ENCODE measurements at places on chromosomes 11 and 22.

DNA sequence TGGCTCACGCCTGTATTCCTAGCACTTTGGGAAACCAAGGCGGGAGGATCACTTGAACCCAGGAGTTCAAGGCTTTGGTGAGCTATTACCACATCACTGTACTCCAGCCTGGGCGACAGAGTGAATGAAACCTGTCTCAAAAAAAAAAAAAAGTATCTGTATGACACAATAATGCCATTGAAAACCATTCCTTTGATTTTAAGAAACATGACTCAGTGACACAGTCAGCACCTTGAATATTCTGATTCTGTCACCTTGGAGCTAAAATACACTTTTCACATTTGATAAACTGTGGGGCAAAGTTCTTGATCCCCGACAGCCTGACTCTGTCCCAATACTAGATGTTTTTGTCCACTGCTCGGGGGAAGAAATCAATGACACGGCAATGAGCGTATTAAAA, 16.7 kb upstream of the ELFN2 start:
- DNase-seq, result no peak

- no peak for DNase-seq
These were observed 535.5 kb upstream of the B3GAT1 start for GRCh38 chr11:134947556-134947955.

DNA sequence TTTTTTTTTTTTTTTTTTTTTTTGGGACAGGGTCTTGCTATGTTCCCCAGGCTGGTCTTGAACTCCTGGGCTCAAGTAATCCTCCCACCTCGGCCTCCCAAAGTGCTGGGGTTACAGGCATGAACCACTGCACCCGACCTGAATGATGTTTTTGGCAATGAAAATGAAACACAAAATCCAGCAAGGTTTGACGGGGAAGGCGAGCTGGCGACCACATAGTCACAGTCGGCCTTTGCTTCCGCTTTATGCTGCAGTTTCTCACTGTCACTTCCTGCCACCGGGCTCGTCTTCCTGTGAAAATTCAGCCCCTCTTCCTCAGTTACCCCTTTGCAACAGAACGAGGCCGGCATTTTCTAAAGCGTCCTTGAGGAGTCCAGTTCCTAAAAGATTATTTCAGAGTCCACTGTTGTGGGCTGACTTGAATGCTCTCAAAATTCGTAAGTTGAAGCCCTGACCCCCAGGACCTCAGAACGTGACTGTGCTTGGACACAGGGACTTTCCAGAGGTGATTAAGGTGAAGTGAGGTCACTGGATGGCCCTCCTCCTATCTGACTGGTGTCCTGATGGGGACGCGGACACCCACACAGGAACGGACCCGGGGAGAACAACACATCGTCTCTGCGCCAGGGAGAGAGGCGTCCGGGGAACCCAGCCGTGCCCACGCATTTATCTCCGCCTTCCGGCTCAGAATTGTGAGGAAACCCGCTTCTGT, 2.9 kb upstream of the BID start:
- DNase-seq, result no peak

DNA sequence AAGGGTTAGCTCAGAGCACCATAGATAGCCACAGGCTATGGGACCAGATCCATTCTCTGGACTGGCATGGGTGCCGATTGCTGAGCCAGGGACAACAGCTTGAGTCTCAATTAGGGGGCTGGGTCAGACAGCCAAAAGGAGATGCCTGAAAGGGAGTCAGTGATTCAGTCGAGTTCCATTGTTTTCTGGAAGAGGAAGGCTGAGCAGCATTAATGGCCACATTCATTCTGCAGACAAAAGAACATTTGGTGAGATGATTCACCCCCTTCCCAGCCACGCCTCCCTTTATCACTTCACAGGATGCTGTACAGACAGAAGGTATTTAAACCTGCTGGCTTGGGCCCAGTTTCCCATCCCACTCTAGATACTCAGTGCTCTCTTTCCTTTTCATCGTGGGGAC, 131.9 kb downstream of the ADAMTS15 start:
- peak; percentile 91 for DNase-seq

DNA sequence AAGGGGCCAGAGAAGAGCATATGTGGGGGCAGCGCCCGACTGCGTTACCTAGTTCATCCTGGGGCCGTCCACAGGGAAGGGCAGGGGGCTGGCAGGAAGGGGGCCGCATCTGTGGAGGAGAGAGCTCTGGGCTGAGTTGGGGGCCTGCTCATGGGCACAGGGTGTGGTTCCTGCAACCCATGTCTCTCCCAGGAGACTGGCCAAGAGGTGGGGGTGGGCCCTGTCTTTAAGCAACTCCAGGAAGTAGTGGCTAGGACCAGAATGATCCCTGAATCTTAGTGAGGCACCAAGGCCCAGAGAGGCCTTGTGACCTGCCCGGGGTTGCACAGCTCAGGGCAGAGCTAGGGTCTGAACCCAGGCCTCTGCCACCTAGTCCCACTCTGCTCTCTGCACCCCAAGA, 21.9 kb downstream of the CSNK1E start:
- DNase-seq, result no peak

DNA sequence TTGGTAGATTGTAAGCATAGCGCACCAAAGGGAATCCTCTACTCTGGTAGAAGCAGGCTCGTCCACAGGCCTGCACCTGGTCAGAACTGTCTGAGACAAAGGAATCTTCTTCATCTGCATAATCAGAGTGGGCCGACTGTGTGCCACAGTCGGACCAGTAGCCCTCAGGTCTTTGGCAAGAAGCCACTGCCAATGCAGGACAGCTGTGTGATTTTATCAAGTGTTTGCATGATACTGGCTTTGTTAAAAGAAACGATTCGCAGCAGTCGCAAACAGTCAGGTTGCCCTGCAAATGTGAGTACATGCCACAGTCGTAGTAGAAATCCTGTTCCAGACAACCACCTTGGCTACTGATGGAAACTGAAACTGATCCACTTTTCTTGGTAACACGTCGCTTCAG, 4.9 kb upstream of the CCDC34 start:
- no peak for DNase-seq

DNA sequence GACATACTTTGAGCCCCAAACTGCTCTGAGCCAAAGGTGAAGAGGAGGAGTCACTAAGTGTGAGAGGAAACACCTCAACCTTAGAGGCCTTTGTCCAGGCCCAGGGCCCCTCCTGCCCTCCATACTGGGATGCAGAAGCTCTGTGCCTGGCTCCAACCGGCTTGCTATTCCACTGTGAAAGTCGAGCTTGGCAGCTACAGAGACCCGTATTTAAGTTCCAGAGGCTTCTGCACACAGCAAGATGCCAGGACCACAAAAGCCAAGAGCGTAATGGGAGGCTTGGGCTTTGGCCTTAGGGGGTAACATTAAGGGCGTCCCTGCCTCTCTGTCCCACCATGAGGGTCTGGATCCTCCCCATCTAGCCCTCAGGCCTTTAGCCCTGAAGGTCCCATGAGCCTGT, 31.9 kb downstream of the DSCAML1 start:
- no peak for DNase-seq

GRCh38 chr11:60810569-60810968, 25.4 kb downstream of the MS4A10 start:
- no peak for DNase-seq

DNA sequence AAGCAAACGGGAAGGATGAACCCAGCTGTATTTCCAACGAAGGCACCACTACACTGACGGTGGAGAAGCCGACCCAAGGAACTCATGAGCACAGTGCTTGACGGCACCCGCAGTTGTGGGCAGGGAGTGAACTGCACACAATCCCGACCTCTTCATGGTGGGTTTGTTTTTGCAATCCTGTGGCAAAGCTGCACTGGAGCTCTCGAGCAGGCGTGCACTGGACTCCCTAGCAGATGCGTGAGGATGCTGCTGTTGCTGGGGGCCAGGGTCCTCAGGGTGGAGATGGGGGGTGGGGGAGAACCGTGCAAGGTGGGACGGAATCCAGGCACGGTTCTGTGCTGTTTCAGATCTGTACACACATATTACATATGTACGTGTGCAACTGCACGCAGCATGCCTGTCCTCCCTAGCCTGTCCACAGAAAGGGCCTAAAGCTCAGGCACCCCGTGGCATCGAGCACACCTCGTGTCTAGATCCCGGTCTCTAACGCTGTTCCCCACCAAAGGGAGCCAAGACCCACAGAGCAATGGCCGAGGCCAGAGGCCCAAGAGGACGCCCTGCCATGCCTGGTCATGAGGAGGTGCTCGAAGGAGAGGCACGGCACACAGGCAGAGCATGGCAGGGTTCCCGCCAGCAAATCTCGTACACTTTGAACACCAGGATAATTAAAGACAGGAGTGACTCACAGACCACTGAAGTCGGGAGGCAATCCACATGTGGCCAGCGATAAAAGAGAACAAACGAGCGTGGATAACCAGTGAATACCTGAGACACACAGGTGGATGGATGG, 17.6 kb downstream of the ALG12 start:
- no peak for DNase-seq

GRCh38 chr11:10366568-10367331, 61.9 kb downstream of the ADM start:
- peak; percentile 84 for DNase-seq

DNA sequence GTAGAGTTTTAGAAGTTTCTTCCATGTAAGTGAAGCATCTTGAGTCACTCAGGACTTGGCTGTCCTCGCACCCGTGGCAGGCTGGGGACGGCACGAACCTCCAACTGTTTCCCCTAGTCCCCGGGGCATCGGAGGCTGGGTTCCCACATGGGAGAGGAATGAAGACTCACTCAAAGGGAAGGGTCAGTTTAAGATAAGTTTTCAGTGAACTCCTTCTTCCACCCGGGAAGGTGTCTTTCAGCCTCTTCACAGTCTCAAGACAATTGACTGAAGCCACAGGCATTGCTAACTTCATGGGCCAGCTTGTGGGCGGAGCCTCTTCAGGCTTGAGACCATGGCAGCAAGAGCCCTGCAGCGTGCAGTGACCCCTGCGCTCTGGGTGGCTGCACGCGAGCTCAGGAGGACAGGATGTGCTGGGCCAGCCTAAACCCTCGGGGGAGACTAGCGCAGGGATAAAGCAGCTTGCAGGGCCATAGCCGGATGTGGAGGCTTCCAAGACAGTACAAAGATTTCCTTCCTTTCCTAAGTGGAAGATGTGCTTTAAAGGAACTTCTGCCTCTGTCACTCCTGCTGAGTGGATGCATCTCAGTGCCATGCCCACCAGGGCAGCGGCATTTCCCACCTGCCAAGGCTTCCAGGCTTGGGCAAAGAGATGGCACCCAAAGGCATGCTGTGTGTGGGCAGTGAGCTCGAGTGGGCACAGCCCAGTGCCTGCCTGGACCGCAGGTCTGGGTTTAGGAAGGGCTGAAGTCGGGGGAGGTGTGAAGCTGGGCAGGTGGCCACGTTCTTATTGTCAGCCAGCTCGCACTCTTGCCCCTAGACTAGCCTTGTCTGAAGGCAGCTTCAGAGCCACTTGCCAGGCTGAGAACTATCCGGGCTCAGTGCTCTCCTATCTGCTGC, 32.9 kb downstream of the PPIL2 start:
- DNase-seq, result no peak

GRCh38 chr11:3341298-3341697, 37.6 kb downstream of the ZNF195 start:
- DNase-seq, result peak; percentile 31
